ENCODE measurements at places on chromosomes 2 and 18. TPM values are rescaled to one million over a fixed set of nuclear protein-coding genes. Genes with fewer than 3 reads are reported as not detected.

The ZSWIM2 gene
- not detected for total RNA-seq

The NDC80 gene
- total RNA-seq, result 1.4 TPM

The DUSP28 gene
- total RNA-seq, result 1.8 TPM

The MC2R gene
- total RNA-seq, result not detected

The MYO1B gene
- 74.6 TPM for total RNA-seq

The TMEM17 gene
- 1.1 TPM for total RNA-seq

The PAX3 gene
- total RNA-seq, result not detected

The TMBIM1 gene
- 180 TPM for total RNA-seq

The ACVR1C gene
- not detected for total RNA-seq
